ENCODE measurements at places on chromosomes 11 and 22.

DNA sequence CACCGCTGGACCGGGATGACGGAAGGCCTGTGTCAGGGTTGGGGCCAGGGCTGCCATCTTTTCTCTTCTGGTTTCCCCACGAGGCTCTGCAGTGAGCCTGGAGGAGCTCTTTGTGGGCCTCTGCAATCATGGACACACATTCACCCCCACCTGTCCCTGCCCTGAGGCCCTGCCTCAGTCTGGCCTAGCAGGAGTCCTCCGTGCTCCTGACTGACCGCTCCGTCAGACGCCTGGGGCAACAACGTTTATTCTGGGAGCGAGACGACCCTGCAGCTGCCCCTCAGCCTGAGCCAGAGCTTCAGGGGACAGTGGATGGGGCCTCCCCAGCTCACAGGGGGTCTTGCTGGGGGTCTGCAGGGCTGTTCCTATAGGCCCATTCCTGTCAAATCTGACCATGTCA, 8.2 kb upstream of the MYEOV start:
- no peak for DNase-seq

- DNase-seq, result no peak
Measured at GRCh38 chr11:21650961-21651360, 541.9 kb upstream of the ANO5 start.

GRCh38 chr11:129992161-129992944, 10.3 kb downstream of the PRDM10 start:
- DNase-seq, result no peak

DNA sequence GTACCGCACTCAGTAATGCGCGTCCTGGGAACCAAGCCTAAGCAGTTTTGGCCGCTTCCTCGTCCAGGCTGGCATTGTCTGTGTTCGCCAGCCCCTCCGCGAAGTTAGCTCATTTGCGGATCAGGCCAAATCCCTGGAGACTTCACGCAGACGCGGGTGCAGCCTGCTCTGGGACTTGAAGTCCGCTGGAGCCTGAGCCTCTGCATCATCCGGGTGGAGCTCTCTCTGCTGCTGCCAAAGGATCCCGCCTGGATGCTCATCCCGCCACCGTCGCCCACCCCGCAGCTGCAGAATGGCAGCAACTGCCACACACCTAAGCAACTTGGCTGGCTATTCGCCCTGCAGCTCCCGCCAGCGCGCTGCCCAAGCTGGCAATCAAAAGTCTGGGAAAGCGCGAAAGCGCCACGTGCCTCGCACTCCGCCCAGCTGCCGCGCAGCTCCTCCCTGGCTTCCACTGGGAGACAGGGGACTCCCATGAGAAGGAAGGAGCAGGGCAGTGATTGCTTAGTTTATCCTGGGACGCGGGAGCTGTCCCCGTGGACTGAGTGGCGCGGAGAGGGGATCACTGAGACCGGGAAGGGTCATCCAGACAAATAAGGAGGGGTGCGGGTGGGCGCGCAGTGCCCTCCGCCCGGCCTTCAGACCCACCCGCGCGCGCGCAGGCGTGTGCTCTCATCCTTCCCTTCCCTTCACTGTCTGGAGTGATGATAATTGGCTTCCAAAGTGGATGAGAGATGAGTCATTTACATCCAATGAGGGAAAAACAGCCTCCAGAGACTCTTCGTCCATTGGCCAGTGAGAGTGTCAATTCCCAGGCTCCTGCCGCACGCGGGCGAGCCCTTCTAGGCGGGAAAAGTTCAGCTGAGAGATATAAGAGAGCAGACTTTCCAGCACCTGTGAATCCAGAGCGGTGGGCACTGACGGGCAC, 23.2 kb upstream of the GLYATL1B start:
- no peak for DNase-seq

- no peak for DNase-seq
Measured at GRCh38 chr11:77386178-77386577, 84.7 kb upstream of the GDPD4 start.

- no peak for DNase-seq
Measured at GRCh38 chr11:102664001-102664752, 39.0 kb upstream of the MMP20 start.

DNA sequence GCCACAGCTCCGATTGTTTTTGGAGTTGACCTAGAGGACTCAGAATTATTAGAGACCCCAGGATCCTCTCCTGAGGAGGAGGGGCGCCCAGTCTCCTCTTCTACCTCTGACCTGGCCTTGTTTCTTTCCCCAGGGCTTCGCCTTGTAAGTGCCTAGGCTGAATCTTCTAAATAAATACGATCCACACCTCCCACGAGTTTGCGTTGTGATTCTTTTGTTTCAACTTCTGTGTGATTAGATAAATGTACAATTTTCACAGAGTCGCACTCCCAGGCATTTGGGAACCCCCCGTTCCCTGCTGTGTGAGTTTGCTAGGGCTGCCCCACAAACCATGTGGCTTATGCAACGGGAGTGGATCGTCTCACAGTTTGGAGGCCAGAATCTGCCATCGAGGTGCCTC, 1.2 kb downstream of the KRTAP5-8 start:
- DNase-seq, result no peak

DNA sequence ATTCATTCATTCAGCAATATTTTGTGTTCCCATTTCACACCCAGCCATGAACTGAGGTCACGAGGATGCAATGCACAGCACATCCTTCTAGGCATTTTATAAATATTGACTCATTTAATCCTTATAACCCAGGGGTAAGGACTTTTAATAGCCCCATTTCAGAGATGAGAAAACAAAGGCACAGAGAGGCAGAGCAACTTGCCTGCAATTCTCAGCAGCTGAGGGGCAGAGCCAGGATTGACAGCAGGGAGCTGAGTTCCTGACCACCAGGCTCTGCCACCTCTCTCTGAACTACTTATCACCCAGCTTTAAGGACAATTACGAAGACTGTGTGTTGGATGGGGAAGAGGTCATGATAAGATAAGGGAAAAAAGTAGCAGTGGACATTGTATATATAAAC, 12.8 kb upstream of the FGF3 start:
- no peak for DNase-seq

GRCh38 chr22:38649841-38650522, 6.2 kb downstream of the FAM227A start:
- no peak for DNase-seq

DNA sequence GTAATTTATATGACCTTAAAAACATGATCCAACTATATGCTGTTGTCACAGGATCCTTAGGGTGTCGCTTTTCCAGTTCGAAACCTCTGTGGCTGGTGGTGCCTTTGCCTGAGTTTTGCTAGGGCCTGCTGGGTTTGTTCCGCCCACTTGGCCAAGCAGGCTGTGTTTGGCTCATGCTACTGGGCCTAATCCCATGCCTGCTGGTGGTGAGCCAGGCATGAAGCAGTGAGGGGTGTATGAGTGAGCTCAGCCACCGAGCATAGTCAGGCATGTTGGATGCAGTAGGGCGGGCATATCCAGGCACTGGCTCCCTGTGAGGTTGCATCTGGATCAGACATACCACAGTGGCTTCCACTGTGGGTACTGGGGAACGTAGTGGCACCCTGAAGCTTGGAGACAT, 16.3 kb downstream of the NPAT start:
- no peak for DNase-seq

DNA sequence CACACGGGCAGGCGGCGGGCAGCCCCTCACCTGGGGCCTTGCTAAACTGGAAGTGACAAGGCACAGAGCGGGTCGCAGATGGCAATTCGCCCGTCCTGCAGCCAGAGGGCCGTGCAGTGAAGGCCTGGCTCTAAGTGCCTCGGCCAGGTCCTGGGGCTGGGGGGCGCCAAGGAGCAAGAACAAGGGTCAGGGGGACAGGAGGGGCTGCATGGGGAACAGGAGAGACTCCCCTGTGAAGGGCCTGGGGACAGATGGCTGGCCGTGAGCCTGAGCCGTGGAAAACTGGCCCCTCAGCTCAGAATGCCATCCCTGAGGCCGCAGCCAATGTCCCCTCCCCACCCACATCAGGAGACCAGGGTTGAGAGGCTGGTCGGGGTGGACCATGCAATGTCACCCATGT, 60.0 kb downstream of the RTL6 start:
- DNase-seq, result no peak

- DNase-seq, result no peak
Measured at GRCh38 chr11:32334822-32335221, 100.5 kb downstream of the WT1 start.

- DNase-seq, result peak; percentile 9
Measured at GRCh38 chr11:7019500-7020182, 505 bp downstream of the ZNF214 start.

- DNase-seq, result no peak
Measured at GRCh38 chr22:22995166-22995565, 75.2 kb upstream of the GNAZ start.

DNA sequence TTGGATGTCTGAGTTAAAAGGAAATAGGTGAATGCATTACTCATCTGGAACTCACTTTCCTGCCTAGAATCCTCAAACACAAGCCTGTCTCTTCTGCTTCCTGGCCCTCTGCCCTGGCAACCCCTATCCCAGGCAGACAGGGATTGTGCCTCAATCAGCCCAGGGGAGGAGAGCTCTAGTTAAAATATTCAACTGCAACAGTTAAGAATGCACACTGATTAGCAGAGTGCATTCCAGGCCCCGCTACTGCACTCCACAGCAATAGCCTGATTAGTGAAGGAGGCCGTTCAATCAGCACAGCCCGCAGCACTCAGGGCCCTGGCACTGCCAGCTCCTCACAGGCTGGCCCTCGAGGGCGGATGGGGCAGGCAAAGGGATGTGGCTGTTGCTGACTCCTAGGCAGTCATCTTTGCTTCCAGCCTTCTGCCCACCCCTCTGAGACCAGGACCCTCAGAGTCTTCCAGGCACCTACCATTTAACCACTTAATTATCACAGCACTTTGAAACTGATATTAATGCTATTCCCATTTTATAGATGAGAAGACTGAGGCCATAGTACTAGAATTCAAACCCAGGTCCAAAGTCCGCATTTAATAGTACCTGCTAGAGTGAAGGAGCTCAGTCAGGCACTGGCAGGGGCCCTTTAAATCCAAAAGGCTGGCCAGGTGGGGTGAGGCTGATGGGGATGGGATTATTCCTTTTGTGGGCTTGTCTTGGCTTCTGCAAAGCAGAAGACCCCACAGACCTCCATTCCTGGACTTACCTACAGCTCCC, 435.3 kb downstream of the SOX6 start:
- DNase-seq, result no peak

DNA sequence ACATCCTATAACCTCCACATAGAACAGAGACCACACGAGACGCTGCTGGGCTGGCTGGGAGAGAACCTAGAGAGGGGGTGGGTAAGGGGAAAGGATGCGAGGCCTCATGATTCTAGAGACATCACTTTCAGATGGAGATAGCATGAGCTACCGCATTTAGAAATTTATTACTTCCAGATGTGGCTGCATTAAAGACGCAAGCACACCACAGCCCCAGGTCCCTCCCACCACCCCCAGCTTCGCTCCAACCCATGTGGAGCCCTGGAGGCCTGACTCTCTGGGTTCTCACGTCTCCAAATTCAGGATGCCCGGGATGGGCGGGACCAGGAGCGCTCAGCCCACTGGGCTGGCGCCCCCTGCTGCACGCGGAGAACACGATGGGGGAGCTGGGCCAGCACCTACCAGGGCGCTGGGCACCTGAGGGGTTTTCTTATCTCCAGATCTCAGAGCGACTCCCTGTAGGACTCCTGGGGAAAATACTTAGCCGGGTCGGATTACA, 13.6 kb downstream of the MRPL21 start:
- peak; percentile 47 for DNase-seq

- DNase-seq, result no peak
Measured at GRCh38 chr22:31637447-31637890, 24.5 kb downstream of the PISD start.

- no peak for DNase-seq
Measured at GRCh38 chr11:41499429-41499828, 40.0 kb upstream of the LRRC4C start.

DNA sequence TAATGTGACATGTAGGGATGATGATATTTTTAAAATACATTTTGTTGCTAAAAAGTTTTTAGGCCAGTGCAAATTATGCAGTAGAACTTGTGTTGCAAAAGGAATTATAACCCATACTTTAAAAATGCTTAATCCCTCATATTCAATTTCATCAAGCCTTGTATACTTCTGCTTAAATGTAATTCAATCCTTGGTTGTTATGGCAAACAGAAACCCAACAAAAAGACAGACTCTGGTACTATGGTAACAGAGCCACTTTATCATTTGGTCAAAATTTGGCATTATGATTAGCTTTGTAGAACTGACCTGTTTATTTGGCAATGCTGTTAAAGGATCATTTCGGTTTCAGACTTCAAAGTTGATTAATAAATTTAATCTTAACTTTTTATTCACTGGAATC, 284.8 kb downstream of the TMEM135 start:
- no peak for DNase-seq

GRCh38 chr11:114346709-114347141, 50.5 kb downstream of the NNMT start:
- DNase-seq, result no peak

- peak; percentile 54 for DNase-seq
Measured at GRCh38 chr22:49979587-49980264, 19.2 kb downstream of the PIM3 start.

DNA sequence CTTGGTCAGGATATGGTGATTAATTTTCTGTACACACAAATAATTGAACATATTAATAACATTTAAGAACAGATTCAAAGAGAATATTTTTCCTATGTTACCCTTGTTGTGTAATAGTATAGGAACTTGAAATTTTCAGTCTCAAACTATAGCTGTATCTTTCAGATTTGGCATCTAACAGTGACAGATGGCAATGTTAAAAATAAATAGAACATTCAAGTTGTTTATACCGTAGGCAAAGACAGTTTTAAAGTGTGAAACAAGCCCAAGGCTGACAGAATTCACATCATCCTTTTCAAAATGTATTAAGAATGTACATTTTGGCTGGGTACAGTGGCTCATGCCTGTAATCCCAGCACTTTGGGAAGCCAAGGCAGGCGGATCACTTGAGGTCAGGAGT, 92.6 kb upstream of the TP53AIP1 start:
- no peak for DNase-seq

DNA sequence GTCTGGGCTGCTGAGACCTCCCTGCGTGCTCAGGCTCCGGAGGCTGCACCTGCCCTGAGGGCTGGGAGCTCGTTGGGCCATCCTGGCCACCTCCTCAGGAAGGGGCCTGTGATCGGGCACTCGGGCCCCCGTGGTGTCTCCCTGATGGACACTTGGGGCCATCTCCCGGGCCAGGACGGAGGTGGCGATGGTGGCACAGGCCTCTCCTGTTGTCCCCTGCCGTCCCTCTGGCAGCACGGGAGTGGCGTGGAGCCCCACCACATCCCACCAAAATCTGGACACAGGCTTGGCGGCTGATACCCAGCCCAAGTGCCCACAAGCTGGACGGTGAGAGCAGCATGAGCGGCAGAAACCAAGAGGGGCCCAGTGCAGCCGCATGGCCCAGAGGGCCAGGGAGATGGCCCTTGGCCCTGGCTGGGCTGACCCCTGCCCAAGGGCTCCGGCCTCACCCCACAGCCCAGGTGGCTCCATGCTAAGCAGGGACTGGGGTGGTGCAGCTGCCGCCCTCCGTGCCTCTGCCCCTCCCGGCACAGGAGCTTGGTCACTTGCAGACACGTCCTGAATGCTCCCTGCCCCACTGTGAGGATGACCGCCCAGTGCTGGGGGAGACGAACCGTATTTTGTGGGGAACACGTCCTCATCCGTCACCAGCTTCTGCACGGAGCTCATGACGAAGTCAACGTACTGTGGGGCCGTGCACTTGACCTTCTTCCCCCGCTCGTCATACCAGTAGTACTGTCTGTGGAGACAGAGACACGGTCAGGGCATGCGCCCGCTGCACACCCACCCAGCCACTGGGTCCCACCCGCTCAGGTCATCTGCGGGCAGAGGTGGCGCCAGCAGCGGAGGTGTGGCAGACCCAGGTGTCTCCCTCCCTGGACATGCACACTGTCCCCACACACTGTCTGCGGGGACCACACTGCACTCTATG, 15.6 kb downstream of the MOB2 start:
- DNase-seq, result no peak

- peak; percentile 42 for DNase-seq
Measured at GRCh38 chr22:27420817-27421361, 380.7 kb downstream of the MN1 start.

All from HCEC 1CT (cell line).